Upper lobe of right lung (tissue), 1 donor: ENCODE measurements at places on chromosomes 7 and 10.

DNA sequence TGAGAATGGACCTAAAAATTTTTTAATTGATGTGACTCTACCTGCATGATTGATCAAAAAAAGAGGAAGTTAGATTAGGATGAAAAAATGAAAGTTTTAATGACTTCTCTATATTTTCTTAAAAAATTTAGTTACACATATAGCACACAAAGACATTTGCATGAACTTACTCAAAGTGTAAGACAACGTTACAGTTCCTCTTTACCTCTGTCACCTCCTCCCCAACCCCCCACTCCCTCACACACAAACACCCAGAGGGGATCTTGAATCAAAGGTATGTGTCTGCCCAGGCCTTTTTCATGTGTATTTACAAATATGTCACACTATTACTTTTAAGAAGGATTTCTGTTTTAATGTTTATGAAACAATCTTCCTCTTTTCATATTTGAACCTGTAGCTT lies 20.6 kb upstream of the CDCA7L start:
- no peak for DNase-seq

DNA sequence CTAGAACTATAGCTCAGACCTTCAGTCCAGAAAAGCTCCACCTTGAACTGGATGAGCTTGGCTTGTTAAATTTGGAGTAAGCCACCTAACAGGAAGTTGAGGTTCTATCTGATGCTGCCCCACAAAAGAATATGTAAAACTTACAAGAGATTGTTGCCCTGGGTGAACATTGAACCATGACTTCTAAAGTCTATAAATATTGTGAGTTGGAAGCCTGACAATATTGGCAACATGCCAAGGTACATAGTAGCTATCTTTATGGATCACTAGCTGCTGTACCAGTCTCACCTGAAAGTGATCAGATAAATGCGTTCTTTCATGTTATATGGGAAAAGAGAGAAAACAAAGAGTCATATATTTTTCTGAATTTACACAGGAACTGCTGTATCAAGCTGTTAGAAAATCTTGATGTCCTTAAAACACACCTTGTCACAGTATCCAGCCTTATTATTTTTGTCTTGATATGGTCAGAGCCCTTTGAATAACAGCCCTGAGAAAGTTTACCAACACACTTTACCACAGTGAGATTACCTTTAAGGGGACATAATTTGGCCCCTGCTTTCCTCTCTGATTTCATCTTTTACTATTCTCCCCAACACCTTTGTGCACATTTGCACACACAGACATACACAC lies 92.0 kb downstream of the LSMEM1 start:
- no peak for DNase-seq

- no peak for DNase-seq
These were observed 46.8 kb downstream of the CH25H start for GRCh38 chr10:89160339-89160738.

- no peak for DNase-seq
These were observed 26.1 kb upstream of the FIS1 start for GRCh38 chr7:101271021-101271420.

GRCh38 chr10:58262766-58263165 lies 4.9 kb downstream of the IPMK start:
- no peak for DNase-seq

DNA sequence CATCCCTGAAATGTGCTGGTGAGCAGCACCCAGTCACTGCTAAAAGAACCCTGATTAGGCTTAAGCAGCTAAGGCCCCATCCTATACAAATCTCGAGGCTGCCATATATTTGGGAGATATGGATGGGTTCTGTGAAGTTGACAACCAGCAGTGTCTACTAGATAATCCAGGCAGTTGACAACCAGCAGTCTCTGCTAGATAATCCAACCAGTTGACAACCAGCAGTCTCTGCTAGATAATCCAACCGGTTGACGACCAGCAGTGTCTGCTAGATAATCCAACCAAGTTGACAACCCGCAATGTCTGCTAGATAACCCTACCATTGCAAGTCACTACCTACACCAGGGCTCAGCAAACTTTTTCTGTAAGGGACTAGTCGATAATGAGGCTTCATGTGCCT lies 58.3 kb upstream of the KDM7A start:
- no peak for DNase-seq

DNA sequence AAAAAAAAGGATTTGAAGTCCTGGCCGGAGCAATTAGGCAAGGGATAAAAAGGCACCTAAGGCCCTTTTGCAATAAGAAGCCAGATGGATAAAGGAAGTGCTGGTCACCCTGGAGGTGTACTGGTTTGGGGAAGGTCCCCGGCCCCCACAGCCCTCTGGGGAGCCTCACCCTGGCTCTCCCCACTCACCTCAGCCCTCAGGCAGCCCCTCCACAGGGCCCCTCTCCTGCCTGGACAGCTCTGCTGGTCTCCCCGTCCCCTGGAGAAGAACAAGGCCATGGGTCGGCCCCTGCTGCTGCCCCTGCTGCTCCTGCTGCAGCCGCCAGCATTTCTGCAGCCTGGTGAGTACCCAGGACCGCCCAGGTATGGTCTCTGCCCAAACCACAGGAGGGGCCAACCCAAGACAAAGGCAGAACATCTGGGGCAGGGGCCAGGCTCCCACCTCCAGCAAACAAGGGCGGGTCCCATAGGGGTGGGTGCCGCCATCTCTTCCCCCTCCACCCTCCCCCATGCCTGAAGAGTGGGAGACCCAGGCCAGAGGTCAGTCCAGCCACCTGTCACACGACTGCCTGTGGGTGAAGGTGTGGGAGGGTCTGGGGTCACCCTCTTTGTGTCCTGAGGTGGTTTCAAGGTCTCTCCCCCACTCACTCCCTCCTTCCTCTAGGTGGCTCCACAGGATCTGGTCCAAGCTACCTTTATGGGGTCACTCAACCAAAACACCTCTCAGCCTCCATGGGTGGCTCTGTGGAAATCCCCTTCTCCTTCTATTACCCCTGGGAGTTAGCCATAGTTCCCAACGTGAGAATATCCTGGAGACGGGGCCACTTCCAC lies at the start of gene PILRB:
PILRB (plus strand) TSS at position 91 of the 830 bp plus-strand sequence; CDS start at position 277, 186 bp downstream.
- no peak for DNase-seq

GRCh38 chr10:132448248-132448731 lies 51.3 kb downstream of the PWWP2B start:
- peak; percentile 94 for DNase-seq

GRCh38 chr10:114548662-114549061 lies 109.4 kb downstream of the ABLIM1 start:
- no peak for DNase-seq

DNA sequence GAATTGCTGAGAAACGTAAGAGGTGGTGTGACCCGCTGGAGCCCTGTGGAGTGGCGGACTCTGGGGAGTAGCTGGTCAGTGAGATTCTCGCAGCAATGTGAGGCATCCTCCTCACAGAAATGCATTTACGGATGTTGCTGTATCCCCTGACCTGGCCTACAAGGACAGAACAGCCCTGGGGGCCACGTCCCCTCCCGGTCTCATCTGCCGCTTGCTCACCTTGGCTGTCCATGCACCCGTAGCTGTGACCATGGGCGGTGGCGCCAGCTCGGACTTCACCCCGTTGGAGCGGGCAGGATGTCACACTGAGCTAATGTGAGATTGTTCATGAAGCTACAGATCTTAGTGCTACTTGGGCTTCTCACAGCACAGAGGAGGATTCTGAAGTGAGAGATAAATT lies 193.8 kb downstream of the EBF3 start:
- DNase-seq = no peak

- peak; percentile 95 for DNase-seq
These were observed 18.3 kb downstream of the LRRC20 start for GRCh38 chr10:70363971-70364771.

DNA sequence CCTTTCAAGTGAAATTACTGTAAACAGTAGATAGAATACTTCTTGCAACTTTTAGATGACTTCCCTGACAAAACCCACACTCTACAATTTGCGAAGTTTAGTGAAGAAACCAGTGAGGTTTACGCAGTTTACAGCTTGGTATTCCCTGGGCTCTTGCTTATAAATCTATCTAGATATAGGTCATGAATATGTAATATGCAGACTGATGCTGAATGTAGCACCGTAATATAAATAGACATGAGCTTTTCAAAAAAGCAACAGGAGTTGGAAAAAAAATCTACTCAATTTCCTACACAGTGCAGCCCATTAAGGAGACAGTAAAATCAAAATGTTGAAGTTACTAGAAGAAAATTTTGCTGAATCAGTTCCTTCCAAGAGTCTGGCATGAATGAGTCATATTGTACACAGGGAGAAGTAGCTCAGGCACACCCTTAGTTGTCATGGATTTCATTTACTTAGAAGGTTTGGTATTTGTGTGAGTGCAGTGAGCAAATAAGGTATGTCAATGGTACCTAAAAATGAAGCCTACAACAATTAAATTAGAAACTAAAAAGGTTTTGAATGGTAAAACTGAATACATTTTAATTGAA lies 67.7 kb upstream of the NEUROD6 start:
- no peak for DNase-seq

GRCh38 chr7:102266541-102266940 lies 20.1 kb upstream of the SH2B2 start:
- no peak for DNase-seq

GRCh38 chr10:117497736-117498135 lies 44.8 kb upstream of the EMX2 start:
- DNase-seq = no peak

DNA sequence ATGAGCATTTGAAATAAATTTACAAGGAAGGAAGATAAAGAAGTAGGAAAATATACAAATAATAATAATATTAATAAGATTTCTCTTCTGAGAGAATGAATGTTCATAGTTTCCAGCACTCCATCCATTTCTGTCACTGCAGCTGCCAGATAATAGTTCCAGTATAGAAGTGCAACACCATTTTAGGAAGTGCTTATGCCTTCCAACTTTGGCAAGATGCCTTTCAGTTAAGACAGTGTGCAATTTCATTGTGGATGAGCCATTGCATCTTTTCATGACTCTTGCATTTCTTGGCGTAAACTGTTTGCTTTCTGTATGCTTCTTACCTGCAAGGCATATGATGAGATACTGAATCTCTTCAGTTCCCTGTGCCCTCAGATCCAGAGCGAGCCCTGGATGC lies 185.0 kb downstream of the PDE1C start:
- no peak for DNase-seq

GRCh38 chr7:112869111-112869774 lies 79.0 kb upstream of the TMEM168 start:
- no peak for DNase-seq

- no peak for DNase-seq
These were observed 31.0 kb downstream of the AKR1B1 start for GRCh38 chr7:134427896-134428295.
